ENCODE measurements at places on chromosomes 4 and X. TPM values are rescaled to one million over a fixed set of nuclear protein-coding genes. Genes with fewer than 3 reads are reported as not detected.

- H3K36me3 ChIP-seq, result no peaks in the 10 kb centered on the region
- DNase-seq, result peak; percentile 4
- no peaks in the 10 kb centered on the region for H3K4me1 ChIP-seq
- no peak overlapping the region for H3K27ac ChIP-seq
Observed at GRCh38 chr4:3251691-3252479, 2.9 kb downstream of the MSANTD1 start.

DNA sequence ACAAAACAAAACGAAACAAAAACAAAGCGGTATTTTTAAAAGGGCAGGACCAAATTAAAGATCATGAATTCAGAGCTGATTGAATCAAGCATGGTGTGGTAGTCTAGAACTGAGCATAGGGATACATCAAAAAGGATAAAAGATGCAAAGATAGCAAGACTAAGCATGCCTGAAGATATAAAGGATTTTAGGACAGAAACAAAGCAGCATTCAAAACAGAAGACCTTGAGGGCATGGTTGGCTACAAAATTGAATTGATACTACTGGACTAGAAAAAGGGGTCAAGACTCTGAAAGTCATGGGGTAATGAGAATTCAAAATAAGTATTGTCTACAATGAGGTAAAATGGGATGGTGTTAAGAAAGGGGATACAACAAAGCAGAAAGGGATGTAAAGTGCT, 41.6 kb downstream of the RAB33A start:
- no peak overlapping the region for H3K27ac ChIP-seq
- H3K27me3 ChIP-seq, result no peaks in the 10 kb centered on the region
- H3K4me3 ChIP-seq, result no peak overlapping the region
- H3K4me1 ChIP-seq, result peaks cover 19% of the 10 kb centered on the region

DNA sequence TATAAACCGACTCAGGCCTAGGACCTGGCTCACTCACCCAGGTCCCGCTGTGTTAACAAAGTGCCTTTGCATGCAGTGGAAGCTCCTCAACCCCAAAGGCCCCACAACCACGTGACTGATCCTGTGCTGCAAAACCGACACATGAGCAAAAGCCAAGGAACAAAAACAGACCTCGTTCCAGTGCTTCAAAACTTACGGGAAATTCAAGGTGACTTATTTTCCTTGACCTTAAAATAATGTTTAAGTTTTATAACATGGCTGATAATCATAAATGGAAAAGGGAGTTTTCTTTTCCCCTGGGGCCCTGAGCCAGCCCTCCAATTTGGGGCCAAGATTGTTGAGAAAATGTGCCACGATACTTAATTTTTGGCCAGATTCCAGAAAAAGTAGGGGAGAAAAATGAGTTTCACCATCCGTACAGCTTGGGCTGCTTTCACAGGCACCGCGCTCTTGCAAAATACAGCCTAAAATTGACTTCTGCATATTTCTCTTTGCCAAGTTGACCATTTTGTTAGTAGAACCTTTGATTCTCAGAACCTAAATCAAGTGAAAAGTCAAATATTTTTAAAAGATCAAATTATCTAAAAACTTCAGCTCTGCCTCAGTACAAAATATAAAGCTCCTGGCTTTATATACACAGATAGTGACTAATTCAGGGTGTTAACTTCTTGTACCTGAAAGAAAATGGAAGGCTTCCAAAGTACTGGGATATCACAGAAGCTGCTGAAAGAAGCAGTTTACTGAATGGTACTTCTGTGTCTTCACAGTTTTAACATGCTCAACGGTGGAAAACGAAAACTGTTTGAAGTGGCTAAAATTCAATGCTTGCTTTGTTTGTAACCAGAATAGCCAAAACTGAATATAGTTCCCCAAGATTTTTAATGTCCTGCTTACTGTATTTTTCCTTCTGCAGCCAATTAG, 93.8 kb downstream of the APBB2 start:
- H3K27ac ChIP-seq, result no peak overlapping the region
- no peak overlapping the region for H3K4me3 ChIP-seq
- H3K27me3 ChIP-seq, result no peaks in the 10 kb centered on the region
- peaks cover 2% of the 10 kb centered on the region for H3K4me1 ChIP-seq
- no peaks in the 10 kb centered on the region for H3K36me3 ChIP-seq

DNA sequence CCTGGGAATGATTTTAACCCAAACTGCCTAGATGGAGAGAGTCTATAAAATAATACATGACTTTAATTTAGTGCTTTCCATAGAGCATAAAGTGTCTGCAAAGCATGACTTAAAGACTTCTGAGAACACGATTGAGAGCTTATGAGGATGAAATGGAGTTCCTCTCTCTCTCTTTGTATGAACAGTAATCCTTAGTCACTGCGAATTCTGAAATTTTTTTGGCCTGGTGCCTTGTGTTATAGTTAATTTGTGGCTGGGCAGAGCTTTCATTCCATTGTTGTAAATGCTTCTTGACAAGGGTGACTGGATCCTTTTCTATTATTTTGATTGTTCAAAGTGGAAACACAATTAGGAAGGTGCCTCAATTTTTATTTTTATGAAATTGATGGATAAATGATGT, 179.5 kb downstream of the CEP135 start:
- H3K4me1 ChIP-seq, result no peaks in the 10 kb centered on the region
- no peak overlapping the region for H3K4me3 ChIP-seq
- DNase-seq, result no peak
- H3K27ac ChIP-seq, result no peak overlapping the region

DNA sequence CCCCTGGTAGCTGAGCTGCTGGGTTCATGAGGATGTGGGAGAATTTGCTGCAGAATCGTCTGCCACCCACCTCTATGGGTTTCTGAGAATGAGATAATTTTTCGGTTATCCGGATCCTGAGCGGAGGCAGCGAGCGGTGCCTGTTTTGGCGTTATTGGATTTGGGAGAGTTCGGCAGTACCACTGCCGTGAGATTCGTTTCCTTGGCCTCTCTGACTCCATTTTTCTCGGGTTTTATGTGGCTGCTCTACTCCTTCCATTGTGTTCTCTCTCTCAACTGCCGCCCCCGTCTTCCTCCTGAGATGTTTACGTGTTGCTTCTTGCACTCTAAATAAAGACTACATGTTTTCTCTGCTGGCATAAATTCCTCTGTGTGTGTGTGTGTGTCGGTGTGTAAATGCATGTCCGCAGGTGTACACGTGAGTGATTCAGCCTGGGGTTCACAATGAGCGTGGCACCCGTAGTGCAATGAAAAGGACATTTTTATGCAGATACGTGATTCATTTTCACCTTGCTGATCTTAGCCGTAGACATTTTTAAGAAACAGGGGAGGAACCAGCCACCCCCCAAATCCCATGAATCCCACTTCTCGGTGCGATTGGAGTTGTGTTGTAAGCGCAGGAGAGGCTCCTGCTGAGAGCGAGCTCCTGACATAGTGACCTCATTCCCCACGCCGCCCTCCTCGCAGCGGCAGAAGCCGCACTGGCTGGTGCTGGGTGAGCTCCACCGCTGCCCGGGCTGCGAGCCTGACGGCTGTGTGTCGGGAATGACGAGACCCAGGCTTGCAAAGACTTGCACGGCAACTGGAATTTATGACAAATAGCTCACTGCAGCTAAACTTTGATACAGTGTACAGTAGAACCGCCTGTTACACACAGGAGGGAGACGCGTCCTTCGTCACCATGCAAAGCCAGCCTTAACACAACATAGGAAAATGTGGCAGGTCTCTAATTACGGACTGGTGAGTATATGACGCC, 82.2 kb downstream of the STOX2 start:
- no peaks in the 10 kb centered on the region for H3K36me3 ChIP-seq
- no peaks in the 10 kb centered on the region for H3K4me1 ChIP-seq
- DNase-seq, result no peak
- H3K4me3 ChIP-seq, result no peak overlapping the region
- peaks cover 15% of the 10 kb centered on the region for H3K27me3 ChIP-seq

DNA sequence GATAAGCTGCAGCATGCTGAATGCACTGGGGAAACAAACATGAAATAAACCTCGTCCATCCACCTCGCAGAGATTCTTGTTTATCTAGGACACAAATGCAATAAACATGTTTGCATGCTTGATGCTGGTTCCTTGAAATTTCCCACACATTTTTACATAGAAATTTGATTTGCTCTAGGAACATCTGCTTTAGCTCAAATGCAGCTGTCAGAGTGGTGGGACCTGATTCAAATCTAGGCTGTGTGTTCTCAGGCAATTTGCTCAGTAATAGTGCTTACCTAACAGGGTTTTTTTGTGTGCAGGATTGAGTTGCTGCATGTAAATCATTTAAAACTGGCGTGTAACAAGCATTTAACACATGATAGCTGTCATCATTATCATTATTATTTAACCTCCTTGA, 293.1 kb downstream of the QDPR start:
- no peaks in the 10 kb centered on the region for H3K27me3 ChIP-seq
- DNase-seq, result no peak
- no peaks in the 10 kb centered on the region for H3K4me1 ChIP-seq
- H3K27ac ChIP-seq, result no peak overlapping the region
- H3K36me3 ChIP-seq, result no peaks in the 10 kb centered on the region

DNA sequence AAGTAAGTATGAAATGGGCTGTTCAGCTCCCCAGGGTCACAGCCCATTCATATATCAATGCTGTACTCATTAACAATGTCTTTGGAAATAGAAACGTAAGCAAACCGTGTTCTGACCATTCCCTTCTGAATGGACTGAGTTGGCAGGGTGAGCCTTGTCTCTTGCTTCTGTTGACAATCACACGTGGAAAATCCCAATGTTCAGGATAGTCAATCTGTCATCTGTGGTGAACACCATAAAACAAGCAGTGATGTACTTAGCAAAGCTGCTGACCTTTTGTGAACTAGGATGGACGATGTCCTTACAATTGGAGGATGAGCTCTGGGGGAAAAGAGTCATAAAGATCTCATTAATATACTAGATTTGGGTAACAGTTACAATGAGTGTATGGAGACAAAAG, 109.6 kb upstream of the PAQR3 start:
- DNase-seq, result no peak
- no peaks in the 10 kb centered on the region for H3K4me1 ChIP-seq
- no peaks in the 10 kb centered on the region for H3K36me3 ChIP-seq
- H3K27ac ChIP-seq, result no peak overlapping the region

- DNase-seq, result no peak
- no peaks in the 10 kb centered on the region for H3K4me1 ChIP-seq
- H3K27ac ChIP-seq, result no peak overlapping the region
- no peaks in the 10 kb centered on the region for H3K27me3 ChIP-seq
Observed at GRCh38 chrX:75968293-75968692, 183.2 kb upstream of the MAGEE2 start.

DNA sequence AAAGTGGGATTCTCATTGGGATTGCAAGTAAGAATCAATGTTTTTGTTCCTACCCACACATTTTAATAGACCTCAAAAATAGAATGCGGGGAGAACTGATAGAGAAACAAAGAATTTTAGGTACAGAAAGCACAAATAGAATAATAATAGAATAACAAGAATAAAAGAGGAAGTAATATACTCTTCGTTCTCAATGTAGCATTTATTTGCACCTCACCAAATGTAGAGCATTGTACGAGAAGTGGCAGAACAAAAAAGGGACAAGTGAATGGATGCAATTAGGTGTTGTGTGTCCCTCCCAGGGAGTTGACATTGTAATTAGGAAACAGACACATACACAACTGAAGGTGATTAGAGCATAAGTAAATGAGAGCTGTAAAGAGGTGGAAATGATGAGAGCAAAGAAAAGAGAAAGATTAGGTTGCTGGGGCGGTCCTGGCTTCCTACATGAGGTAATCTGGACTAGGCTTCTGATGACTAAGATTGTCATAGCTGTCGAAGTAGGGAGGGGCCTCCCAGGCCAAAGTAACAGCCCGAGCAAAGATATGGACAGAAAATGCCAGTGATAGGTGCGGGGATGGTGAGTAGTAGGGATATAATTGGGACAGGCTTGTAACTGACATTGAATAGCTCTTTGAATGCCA, 10.4 kb downstream of the RAB9A start:
- H3K27me3 ChIP-seq, result no peaks in the 10 kb centered on the region
- DNase-seq, result no peak
- H3K4me1 ChIP-seq, result peaks cover 42% of the 10 kb centered on the region

DNA sequence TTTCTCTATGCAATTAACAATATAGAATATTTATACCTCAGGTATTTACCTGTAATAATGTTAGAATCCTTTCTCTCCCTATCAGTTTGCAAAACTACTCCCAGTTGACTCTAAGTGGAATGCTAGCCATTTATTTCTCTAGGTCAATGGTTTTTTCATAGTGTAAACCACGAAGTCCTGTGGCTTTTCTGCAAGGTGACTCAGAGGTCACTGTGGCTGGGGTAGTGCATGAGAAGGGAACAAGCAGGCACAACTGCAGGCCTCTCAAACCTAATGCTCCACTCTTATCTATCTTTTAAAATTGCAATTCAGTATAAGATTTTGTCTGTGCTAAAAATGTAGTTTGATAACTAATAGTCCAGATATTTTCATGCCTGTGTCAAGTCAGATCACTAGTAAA, 159.4 kb downstream of the ANTXR2 start:
- no peaks in the 10 kb centered on the region for H3K27me3 ChIP-seq
- peaks cover 22% of the 10 kb centered on the region for H3K4me1 ChIP-seq
- H3K27ac ChIP-seq, result no peak overlapping the region
- peaks cover 2% of the 10 kb centered on the region for H3K36me3 ChIP-seq
- DNase-seq, result no peak

DNA sequence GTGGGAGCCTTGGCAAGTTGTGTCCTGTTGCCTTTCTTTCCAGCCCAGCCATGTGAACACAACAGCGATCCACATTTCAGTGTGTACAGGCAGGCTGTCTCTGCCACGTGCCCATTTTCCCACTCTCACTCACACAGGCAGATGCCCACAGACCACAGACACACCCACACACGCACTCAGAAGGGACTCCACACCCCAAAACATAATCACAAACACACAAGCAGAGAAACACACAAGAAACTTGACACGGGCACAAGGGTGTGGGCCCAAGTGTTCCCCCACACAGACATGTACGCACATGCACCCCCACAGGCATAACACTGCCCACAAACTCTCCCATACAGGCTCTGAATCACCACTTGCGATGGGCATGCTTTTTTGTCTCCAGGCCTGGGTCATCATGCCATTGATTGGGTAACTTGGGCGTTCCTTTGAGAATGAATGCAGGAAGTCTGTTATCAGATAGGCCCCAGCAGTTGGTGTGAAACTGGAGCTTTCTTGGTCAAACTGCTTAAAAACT, 84.3 kb downstream of the NBDY start:
- peaks cover 37% of the 10 kb centered on the region for H3K4me1 ChIP-seq
- no peaks in the 10 kb centered on the region for H3K27me3 ChIP-seq
- H3K4me3 ChIP-seq, result peak overlapping the region; percentile 93

DNA sequence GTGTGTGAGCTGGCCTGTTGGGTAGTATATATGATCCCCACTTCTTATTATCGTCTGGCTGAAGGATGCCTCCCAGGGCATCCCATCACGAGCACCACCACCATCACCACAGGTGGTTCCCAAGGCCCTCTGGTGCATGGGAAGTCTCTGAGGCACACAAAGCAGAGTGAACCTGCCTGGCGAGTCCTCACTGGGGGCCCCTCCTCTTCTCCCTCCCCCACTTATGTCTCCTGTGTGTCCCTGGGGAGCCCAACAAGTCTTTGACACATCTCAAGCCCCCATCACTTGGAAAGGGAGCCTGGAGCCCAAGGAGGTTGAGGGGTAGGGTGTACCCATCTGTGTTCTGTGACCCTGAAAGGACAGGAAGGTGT, 45.5 kb upstream of the NKX1-1 start:
- no peak overlapping the region for H3K4me3 ChIP-seq
- H3K27me3 ChIP-seq, result peaks cover 6% of the 10 kb centered on the region
- H3K27ac ChIP-seq, result no peak overlapping the region
- no peaks in the 10 kb centered on the region for H3K36me3 ChIP-seq
- no peaks in the 10 kb centered on the region for H3K4me1 ChIP-seq

Gene FGF13
- total RNA-seq, result not detected

Gene ATP2B3
- total RNA-seq, result not detected

Gene TAF7L
- not detected for total RNA-seq

Gene PKD2
- total RNA-seq, result 11.1 TPM

Gene GSX2
- total RNA-seq, result not detected

Gene HTN1
- total RNA-seq, result not detected

Gene CT45A1
- not detected for total RNA-seq

All from T-helper 17 cell (primary cell).